EL (cell line): ENCODE measurements at places on chromosomes 5 and 9.

DNA sequence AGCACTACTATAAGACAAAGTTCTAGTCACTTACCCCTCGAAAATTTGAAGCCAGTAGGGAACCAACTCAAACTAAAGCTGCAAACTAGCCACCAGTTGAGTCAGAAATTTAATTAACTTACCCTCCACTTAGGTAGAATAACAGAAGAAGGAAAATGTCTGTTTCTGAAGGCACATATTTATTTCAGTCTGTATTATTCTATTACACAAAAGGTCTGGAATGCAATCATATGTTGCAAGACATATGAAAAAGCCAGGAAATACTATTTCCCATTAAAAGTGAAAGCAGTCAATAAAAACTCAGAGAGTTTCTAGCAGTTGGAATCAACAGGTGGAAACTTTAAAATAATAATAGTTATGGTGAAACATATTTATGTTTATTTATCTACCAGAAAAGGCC is 79.2 kb upstream of the SLCO4C1 start:
- no peak for DNase-seq

DNA sequence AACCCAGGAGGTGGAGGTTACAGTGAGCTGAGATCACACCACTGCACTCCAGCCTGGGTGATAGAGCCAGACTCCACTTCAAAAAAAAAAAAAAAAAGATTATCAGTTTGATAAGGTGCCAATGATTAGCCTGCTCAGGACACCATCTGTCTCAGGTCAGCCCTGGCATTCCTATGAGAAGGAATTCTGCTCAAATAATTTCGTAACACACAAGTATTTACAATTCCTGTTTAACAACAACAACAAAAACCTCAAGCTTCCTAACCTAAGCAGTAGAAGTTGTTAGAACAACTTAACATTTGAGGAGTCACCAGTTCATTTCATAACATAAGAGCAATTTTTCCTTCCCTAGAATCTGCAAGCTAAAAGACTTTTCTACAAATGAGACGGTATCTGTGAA is 85.0 kb downstream of the LHFPL2 start:
- DNase-seq = no peak

GRCh38 chr9:93207860-93208734 is 24.2 kb downstream of the WNK2 start:
- DNase-seq = no peak

GRCh38 chr9:124222918-124223720 is 34.6 kb upstream of the NEK6 start:
- peak; percentile 45 for DNase-seq

DNA sequence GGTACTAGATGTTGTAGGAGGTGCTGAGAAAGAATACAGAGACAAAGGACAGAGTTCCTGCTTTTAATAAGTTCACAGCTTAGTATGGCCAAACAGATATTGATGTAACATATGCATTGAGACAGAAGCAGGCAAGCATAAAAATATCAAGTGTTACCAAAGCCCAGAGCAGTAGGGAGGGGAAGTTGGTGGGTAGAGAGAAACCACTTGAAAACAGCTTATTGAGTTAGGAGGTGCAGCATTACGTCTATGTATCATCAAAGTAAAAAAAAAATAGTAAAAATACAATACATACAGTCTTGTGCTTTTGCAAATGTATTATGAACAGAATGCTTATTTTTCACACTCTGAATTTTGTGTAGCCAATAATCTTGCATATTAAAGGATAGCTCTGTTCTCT is 441.8 kb upstream of the SGCD start:
- DNase-seq = no peak

DNA sequence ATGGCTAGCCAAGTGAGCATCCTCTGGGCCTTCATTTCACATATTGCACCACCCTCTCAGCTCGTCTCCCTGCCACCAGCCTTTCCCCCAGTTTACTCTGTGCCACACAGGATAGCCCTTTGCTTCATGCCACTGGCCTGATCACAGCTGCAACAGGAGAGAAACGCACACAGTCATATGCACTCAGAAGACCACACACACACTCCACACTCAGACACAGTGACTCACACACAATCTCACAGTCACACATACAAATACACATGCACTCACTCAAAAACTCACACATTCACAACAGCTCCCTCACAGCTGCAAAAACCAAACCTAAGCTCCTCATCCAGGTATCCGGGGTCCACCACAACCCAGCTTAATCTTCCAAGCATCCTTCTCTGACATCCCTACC is 38.7 kb downstream of the TTC39B start:
- no peak for DNase-seq

GRCh38 chr5:101585366-101585765 is 682.3 kb upstream of the ST8SIA4 start:
- no peak for DNase-seq

GRCh38 chr9:18776836-18777820 is 255.9 kb downstream of the SAXO1 start:
- DNase-seq = no peak

DNA sequence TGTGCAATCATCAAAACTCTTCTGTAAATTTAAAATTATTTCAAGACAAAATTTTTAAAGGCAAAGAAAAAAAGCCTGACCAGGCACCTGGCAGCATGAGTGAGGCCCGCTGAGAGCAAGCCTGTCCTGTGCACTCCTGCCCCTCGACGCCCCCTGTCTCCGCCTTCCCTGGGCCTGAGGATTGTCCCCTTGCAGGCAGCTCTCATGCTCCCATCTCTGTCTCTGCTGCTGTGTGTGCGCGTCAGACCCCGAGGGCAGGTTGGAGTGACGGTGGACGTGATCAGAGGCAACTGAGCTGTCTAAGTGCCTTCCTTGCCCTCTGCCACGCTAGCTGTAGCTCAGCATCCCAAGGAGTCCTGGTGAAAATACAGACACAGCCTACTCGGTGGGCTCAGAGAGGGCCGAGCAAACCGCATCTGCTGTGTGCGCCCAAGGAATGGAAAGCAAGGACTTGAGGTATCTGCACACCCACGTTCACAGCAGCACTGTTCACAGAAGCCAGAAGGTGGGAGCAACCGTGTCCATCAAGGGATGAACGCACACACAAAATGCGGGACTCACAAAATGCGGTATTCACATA is 65.5 kb downstream of the SECISBP2 start:
- no peak for DNase-seq

GRCh38 chr9:114261026-114261425 is 61.9 kb upstream of the ORM1 start:
- DNase-seq = no peak

- DNase-seq = no peak
Measured at GRCh38 chr9:130508218-130508617, 63.5 kb downstream of the ASS1 start.

DNA sequence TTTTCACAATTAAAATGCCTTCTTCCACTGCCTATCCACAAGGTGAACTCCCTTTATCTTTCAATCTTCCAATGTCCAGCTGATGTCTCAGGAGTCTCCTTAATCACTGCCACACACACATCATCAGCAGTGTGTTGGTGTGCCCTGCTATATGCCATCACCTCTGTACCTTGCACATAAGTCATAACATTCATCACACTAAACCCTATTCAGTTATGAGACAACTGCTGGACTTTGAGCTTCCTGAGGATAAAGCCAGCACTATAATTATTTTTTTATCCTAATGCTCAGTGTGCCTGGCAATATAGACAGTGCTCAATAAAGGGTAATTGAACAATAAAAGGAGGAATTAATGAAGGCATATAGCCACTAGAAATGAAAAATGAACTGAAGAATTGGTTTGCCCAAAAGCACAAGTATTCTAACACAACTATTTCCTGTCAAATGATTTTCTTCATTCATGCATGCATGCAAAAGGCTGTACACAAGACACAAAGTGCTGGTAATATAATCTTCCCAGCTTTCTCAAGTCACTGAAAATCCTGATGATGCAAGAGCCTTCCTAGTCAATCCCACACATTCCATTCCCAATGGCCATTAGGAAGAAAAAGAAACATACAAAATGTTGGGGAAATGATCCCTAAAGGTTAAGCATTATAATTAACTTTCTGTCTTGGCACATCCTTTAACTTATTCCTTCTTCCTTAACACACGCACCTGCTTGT is 32.4 kb downstream of the LPAR1 start:
- peak; percentile 50 for DNase-seq

- DNase-seq = no peak
Measured at GRCh38 chr5:44935262-44935661, 126.5 kb downstream of the MRPS30 start.

GRCh38 chr5:22514231-22514630 is 338.9 kb downstream of the CDH12 start:
- DNase-seq = no peak

DNA sequence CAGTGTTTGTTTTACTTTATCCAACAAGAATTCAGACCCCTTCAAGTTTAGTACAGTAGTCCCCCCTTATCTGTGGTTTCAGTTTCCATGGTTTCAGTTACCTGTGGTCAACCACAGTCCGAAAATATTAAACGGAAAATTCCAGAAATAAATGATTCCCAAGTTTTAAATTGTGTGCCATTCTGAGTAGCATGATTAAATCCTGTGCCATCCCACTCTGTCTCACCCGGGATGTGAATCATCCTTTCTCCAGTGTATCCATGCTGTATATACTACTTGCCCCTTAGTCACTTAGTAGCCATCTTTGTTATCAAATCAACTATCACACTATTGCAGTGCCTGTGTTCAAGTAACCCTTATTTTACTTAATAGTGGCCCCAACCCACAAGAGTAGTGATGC is 153.8 kb upstream of the RASA1 start:
- peak; percentile 92 for DNase-seq

- DNase-seq = no peak
Measured at GRCh38 chr5:102049517-102049916, 246.6 kb downstream of the SLCO4C1 start.

DNA sequence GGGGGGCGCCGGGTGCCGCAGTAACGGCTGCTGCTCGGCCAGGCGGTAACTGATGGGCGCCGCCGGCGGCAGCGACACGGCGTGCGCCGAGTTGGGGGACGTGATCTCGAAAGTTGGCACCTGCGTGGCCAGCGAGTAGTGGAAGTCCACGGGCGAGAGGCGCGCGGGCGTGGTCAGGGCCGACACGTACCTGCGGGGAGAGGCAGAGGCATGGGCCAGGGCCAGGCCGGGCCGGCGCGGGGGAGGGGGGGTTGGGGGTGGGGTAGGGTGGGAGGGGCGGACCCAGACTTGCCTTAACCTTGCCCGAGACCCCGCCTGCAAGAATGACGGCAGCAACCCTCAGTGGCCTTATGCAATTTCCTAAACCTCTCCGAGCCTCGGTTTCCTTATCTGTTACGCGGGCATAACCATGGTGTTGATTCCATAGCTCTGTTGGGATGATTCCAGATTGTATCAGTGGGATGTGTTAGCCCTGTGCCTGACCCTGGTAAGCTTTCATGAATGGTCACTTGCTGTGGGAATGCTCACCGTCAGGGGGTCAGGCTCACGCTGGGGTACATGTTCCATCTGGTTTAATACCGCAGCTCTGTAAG is 53.0 kb downstream of the PSD2 start:
- no peak for DNase-seq

- DNase-seq = peak; percentile 57
Measured at GRCh38 chr9:83620841-83621636, 1.9 kb upstream of the IDNK start.

DNA sequence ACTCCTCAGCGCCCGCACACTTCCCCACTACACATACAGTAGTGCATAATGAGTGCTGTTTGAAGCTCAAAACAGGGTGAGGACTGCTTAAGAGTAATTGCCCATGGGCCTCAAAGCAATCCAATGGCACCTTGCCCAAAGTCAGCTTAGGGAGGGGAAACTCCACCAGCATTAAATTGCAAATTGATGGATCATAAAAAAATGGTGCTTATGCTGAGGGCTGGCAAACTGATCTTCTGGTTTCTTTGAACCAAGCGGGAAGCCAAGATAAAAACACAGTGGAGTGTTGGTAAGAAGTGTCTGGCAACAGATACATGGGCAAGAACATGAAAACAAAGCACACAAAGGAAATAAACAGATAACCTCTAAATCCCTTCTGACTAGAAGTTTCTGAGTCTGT is 28.0 kb downstream of the TLE1 start:
- no peak for DNase-seq

DNA sequence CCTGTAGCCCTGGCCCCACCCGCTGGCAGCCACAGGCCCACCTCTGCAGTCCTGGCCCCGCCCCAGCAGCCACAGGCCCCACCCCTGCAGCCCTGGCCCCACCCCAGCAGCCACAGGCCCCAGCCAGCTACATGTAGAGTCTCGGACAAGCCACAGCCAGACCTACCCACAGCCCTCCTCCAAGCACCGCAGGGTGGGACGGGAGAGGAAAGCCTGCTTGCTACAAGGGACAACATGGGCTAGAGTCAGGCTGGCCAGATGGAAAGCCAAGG is 49.5 kb upstream of the SARDH start:
- peak; percentile 20 for DNase-seq

DNA sequence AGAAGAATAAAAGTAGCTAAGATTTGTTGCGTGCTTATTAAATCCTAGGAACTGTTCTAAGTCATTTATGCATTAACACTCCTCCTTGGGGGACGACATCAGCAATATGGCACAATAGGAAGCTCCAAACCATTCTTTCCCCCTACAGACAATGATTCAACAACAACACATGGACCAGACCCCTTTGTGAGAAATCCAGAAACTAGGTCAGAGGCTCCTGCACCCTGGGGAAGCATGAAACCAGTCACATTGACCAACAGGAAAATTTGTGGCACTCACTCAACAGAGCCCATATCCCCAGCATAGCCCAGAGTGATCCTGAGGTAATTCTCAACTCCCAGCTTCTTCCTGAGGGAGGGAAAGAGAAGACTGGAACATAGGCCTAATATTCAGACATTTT is 294.4 kb downstream of the HINT1 start:
- DNase-seq = no peak

DNA sequence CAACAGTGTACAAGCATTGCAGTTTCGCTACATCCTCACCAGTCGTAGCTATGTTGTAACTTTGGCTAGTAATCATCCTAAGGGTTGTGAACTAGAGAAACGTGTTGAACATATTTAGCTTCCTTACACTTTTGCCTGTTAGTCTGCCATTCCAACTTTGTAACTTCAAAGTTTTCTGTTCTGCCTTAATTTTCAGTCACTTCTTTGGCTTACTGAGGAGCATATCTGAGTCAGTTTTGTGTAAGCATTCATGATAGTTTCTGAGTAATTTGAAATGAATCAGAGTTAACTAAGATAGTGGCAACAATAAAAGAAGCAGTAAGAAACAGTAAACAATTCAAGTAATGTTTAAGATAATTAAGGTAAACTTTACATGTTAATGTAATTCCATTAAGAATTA is 58.9 kb upstream of the MCCC2 start:
- no peak for DNase-seq

DNA sequence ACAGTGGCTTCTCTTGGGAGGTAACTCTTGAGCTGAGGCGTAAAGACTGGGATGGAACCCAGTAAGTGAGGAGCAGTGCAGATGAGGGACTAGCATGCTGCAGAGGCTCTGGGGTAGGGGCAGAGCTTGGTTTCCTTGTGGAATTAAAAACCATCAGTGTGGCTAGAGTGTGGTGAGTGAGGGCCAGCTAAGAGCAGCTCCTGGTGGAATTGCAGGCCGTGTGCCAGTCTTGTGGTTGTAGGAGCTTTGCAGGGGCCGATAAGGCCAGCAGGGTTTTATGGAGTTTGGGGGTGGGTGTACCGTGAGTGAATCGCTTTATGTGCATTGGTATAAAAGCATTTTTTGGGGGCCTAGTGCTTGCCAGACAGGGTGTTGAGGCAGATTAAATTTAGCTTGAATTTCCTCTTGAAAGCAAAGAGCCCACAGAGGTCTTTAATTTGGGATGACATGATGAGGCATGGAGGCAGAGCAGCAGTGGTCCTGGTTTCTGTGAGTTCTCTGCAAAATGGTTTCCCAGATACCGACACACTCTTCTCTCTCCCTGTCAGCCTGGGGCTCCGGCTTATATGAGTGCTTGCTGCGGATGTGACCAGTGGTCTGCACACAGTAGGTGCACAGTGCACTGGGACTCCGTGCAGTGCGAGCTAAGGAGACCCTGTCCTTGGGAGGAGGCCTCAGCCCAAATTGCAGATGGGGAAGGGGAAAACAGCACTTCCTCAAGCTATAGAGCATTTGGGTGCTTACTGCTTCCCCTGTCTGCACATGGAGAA is 176.4 kb upstream of the PITX1 start:
- DNase-seq = no peak
